ENCODE measurements at places on chromosomes 11 and 22.

DNA sequence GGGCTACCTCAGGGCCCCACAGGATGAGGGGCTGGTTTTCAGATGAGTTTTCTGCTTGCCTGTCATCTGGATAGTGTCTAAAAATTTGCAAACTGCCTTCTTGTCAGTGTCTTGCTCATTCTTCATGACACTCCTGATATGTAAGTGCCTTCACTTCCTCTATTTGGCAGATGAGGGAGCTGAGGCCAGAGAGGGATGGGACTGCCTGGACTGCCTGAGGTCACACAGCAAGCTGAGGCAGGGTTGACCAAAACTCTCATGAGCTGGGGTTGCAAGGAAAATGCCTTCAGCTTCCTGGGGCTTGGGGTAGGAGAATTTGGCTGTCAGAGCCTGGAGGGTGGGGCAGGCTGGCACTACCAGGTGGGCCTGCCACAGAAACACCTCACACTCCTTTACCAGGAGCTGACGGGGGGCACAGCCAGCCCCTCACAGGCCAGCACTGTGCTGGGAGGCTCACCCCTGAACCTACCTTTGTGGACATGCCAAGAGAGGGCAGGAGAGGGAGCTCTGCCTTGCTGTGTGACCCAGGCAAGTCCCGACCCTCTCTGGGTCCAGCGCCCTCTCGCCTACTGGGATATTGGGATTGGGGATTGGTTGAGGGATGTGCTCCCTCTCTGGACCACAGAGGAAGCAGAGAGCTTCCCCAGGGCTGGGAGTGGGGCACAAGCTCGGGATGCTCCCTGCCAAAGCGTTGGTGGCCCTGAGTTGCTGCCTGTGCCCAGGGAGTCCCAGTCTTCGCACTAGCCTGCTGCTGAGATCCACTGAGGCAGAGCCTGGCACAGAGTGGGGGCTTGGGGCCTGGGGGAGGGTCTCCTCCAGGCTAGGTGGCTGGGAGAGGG is 1.9 kb upstream of the P2RY6 start:
- DNase-seq: no peak

DNA sequence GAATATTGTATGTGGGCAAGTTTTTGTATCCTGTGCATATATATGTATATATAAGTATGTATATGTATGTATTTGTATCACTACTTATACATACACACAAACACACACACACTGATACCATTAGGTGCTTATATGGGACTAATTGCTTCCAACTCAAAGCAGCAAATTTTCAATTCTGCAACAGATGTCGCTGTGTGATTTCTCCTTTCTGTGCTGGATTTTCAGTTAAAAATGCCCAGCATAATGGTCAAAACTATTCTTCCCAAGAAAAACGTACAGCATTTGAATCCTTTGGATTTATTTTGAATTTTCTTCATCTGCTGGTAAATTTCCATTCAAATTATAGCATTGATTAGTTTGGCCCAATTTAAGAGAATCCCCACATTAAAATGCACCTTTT is 4.3 kb downstream of the CADM1 start:
- no peak for DNase-seq

- no peak for DNase-seq
Observed at GRCh38 chr11:32044158-32044863, 46.6 kb upstream of the RCN1 start.

- no peak for DNase-seq
Observed at GRCh38 chr11:119148720-119149017, 183 bp upstream of the ABCG4 start.

DNA sequence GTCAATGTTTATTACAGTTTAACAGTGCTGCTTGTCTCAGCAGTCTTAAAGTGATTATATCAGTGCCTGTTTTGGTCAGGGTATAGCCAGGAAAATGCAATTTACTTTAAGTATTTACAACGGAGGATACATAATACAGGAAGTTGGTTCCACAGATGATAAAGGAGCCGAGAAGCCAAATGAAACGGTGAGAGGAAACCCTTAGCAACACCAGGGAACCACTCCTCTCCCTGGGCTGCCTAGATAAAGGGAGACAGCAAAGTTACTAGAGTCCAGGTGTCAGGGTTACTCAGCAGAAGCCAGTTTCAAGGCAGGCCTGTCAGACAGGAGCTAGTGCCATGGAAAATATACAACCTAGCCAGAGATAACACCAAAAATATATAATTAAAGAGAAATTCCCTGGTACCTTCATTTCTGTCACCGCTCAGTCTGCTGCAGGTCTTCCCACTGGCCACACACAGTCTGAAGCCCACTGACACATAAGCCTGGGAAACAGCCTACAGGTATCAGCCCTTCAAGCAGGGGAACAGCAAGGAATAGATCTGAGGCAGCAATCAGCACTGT is 55.5 kb downstream of the FAM76B start:
- DNase-seq: no peak

DNA sequence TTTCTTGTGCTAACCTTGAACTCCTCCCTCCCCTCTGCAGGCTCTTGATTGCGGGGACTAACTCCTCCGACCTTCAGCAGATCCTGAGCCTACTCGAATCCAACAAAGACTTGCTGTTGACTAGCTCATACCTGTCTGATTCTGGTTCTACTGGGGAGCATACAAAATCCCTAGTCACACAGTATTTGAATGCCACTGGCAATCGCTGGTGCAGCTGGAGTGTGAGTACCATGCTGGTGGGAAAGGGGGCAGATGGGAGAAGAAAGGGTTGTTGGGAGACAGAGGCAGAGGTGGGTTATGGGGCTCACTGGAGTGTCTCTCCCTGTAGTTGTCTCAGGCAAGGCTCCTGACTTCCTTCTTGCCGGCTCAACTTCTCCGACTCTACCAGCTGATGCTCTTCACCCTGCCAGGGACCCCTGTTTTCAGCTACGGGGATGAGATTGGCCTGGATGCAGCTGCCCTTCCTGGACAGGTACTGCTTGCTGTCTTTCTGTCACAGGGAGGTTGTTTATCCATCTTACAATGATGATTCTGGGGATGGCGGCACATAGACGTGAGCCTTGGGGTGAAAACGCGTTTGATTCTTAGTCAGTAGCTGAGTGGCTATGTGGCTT is 4.5 kb downstream of the SLC3A2 start:
- DNase-seq: no peak
